Right kidney (tissue), 9 donors: ENCODE measurements at places on chromosomes 3 and 15.

GRCh38 chr3:33115024-33115768, 1.4 kb downstream of the CRTAP start:
- no peak for DNase-seq

GRCh38 chr15:99452728-99453636, 112.8 kb upstream of the MEF2A start:
- DNase-seq, result no peak

DNA sequence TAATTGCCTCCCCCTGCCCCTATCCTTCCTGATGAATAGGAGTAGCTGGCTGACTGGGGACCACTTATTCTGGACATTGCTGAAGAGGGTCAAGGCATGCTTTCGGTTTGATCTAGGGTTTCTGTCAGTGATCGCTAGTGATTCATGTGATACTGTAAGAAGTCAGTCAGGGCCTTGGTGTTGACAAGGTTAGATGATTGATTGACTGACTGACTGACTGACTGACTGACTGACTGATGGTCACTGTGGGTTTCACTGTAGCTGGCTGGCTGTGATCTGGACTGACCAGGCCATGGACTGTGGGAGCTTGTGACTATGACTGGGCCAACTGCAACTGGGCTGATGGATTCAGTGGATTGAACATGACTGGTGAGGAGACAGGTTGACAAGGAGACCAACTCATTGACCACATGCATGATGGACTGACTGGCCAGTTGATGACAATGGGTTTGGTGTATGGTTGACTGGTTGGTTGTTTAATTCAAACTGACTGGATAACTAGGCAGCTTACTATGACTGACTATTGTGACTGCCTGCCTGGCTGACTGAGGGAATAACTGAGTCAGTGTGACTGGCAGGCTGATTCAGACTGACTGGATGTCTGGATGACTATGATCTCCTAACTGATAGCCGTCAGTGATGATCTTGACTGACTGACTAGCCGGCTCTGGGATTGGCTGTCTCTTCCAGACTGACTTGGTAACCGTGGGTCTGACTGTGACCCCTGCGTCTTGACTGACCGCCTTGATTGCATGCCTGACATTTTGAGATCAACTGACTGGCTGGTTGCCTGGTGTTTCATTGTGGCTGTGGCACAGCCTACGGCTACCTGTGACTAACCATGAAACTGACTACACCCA, 509.9 kb downstream of the SHQ1 start:
- DNase-seq, result no peak

- DNase-seq, result no peak
Observed at GRCh38 chr3:126314790-126315658, 42.2 kb downstream of the KLF15 start.

DNA sequence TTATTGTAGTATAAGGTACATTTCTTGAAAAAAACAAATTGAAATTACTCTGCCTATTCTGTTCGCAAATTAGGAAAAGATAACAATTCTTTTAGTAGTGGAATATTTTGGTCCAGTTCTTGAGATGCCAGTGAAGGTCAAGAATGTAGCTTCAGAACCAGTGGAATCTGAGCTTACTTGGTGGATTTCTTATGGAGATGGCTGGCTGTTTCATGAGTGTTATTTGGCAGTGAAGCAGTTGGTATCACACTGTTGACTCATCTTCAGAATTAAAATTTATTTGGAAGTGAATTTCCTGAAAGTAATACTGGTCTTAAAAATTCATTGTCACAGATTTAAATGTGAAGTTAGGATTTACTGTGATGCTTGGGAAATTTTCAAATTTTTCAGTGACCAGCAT, 19.1 kb downstream of the RNF13 start:
- DNase-seq, result no peak

GRCh38 chr3:72250725-72251124, 465.8 kb upstream of the PROK2 start:
- DNase-seq, result no peak

DNA sequence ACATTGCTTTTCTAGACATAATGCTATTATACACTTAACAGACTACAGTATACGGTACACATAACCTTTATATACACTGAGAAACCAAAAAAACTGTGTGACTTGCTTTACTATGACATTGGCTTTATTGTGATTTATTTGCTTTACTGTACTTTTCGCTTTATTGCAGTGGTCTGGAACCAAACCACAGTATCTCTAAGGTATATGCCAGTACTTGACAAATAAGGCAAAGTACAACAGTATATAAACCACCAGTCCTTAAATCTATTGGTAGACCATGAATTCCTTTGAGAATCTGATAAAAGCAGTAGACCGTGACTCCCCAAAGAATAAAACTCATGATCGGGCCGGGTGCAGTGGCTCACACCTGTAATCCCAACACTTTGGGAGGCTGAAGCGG, 50.3 kb downstream of the HERC1 start:
- DNase-seq, result no peak

DNA sequence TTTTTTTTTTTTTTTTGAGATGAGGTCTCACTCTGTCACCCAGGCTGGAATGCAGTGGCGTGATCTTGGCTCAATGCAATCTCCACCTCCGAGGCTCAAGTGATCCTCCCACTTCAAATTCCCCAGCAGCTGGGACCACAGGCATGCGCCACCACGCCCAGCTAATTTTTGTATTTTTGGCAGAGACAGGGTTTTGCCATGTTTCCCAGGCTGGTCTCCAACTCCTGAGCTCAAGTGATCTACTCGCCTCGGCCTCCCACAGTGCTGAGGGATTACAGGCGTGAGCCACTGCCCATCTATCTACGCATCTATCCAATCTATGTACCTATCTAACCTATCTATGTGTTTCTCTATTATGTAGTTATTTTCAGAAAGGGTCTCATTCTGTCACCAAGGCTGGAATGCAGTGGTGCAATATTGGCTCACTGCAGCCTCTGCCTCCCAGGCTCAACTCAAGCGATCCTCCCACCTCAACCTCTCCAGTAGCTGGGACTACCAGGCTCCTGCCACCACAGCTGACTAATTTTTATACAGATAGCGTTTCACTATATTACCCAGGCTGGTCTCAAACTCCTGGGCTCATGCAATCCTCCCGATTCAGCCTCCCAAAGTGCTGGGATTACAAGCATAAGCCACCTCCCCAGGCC, 20.2 kb upstream of the GPX1 start:
- no peak for DNase-seq

- DNase-seq, result no peak
Observed at GRCh38 chr3:53802256-53802880, 43.9 kb downstream of the CHDH start.

- no peak for DNase-seq
Observed at GRCh38 chr15:42401544-42402454, 42.5 kb downstream of the CAPN3 start.

DNA sequence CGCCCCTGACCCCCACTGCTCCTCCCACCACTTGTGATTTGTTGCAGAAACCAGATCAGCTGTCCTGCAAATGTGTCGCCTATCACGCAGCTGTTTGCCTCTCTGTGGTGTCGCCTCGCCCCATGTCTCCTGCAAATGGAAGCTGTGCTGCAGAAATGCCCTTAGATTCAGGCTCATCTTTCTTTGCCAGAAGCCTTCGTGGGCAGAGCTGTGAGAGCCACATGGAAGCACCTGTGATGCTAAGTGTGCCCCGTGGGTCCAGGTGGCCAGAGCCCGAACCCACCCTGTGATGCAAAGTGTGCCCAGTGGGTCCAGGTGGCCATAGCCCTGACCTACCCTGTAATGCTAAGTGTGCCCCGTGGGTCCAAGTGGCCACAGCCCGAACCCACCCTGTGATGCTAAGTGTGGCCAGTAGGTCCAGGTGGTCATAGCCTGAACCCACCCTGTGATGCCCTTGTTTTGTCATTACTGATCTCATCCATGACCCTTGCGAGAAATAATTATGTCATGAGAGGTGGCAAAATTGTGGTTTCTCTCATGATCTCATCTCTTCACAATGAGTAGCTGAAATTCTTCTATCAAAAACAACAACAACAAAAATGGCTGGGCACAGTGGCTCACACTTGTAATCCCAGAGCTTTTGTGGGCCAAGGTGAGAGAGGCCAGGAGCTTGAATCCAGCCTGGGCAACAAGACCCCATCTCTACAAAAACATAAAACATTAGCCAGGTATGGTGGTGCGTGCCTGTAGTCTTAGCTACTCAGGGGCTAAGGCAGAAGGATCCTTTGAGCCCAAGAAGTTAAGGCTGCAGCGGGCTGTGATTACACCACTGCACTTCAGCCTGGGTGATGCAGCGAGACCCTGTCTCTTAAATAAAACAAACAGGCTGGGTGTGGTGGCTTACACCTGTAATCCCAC, 187.4 kb downstream of the GOLGA6L6 start:
- no peak for DNase-seq

GRCh38 chr3:59839283-59839682, 789.5 kb upstream of the CFAP20DC start:
- DNase-seq, result no peak

GRCh38 chr3:162665684-162666391, 1169.2 kb downstream of the OTOL1 start:
- DNase-seq, result no peak

- DNase-seq, result no peak
Observed at GRCh38 chr3:185473290-185473815, 25.5 kb downstream of the TMEM41A start.

GRCh38 chr3:98185180-98185579, 18.7 kb downstream of the OR5H15 start:
- no peak for DNase-seq

- no peak for DNase-seq
Observed at GRCh38 chr15:35697549-35698299, 151.8 kb upstream of the DPH6 start.

GRCh38 chr3:18489939-18490338, 64.8 kb upstream of the SATB1 start:
- DNase-seq, result no peak

- no peak for DNase-seq
Observed at GRCh38 chr3:196792771-196793170, 53.1 kb downstream of the PAK2 start.

DNA sequence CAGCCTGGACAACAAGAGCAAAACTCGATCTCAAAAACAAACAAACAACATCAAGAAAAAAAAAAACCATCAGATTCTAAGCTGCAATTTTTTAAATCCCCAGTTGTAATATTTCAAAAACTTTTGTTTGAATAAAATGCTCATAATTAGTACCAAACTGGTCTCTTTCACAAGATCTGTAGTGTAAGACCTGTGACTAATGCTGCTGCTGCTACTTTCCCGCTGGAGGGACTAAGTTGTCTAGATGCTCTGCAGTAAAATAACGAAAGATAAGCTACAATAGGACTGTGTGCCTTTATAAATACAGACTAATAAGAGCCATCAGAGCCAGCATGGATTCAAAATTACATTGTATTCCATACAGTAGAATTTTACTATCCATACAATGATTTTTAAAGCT, 45.4 kb downstream of the TM4SF4 start:
- DNase-seq, result no peak

- peak; percentile 13 for DNase-seq
Observed at GRCh38 chr3:22960105-22960984, 242.8 kb upstream of the UBE2E2 start.

DNA sequence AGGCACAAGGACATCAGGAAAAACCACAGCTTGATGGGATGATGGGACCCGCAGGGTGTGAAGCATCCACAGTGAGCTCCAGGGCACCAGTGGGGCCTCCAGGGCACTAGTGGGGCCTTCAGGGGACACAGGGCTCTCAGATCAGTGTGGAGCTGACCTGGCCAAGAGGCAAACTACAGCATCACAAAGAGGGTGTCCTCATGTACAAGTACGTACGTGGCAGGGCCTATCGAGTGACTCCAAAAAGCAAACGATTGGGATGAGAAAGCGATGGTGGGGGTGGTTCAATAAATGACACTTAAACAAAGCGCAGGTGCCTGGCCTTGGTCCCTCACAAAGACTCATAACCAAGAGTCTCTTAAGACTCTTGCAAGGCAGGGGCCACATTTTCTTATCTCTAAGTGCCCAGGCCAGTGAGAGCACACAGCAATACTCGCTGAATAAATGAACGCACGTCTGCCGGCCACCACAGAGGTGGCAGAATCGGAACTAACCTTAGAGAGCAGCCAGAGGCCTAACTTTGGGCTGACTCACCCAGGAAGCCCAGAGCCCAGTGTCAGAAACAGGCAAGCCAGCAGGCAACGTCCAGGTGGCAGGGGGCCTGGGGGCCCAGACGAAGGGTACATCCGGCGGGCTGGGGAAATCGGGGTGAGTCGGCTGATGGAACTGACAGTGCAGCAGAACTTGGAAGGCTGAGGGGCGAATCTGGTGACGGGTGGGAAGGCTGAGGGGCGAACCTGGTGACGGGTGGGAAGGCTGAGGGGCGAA, 8.7 kb downstream of the PCSK6 start:
- no peak for DNase-seq

DNA sequence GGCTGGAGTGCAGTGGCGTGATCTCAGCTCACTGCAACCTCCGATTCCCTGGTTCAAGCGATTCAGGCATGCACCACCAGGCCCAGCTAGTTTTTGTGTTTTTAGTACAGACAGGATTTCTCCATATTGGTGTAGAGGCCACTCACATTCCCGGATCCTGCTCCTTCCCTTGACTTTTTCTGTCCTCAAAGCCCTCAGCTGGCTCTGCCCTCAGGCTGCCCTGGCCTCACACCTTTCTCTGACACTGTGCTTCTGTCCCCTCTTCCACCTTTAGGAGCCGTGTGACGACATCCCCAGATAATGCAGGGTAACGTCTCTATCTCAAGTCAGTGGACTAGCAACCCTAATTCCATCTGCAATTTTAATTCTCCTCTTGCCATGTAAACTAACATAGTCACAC, 8.6 kb upstream of the CYFIP1 start:
- DNase-seq, result no peak

DNA sequence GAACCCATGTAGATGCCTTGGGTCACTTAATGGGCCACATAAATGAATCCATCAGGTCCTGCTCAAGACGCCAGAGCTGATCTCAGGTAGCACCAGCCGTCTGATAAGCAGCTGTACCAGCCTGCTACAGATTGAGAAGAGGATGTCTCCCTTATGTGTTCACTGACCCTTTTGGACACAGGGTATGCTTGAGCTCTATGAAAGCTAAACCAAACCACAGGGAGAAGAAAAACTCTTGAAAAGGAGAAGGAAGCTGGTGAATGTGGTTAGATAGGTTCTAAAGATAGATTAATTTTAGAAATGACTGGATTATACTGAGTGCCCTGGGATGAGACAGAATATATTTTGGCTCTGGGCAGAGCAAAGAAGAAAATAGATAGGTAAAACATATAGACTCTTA, 187.5 kb downstream of the SPATA16 start:
- no peak for DNase-seq

DNA sequence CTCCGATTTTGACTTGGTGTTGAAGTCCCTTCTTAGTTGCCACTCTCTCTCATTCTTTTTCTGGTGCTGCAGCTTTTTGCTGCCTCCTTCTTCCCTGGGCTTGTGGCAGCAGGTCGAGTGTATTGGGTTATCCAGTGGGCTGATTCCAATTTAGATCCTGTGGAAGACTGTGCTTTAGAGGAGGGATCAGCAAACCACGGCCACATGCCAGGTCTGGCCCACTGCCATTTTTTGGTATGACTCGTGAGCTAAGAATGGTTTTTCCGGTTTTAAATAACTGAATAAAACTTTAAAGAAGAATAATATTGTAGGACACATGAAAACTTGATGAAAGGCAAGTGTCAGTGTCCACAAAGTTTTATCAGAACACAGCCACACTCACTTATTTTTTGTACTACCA, 330.5 kb downstream of the ROBO2 start:
- no peak for DNase-seq
